GM18507 (cell line): ENCODE measurements at places on chromosomes 16 and 17.

- no peak for DNase-seq
These were observed 42.9 kb upstream of the CDRT4 start for GRCh38 chr17:15510361-15510760.

GRCh38 chr16:3015865-3016521 is 2.0 kb downstream of the CLDN6 start:
- DNase-seq, result no peak

DNA sequence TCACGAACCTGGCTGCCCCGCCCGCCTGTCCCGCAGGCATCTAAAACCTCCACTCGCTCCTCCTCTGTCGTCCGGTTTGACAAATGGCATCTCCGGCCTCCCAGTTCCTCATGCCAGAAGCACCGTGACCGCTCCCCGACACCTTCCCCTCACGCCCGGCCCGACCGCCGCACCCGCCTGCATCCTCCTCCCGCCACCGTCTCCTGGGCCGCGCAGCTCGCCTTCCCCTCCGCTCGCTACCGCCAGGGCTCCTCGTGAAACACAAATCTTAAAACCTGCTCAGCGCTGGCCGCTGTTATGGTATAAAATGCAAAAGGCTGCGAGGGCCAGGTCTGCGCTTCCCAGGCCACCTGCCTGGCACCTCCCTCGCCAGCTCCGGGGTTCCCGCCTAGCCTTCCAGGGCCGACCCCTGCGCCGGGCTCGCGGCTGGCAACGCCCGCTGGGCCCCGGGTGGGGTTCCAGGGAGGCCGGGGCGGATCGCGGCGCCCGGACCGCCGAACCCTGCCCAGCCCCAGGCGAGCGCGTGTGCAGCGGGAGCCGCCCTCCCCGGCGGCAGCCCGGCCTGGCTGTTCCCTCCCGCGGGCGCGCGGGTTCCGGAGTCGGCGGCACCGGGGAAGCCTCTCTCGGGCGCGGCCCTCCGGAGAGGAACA is 488 bp downstream of the SPSB3 start:
- DNase-seq, result no peak

DNA sequence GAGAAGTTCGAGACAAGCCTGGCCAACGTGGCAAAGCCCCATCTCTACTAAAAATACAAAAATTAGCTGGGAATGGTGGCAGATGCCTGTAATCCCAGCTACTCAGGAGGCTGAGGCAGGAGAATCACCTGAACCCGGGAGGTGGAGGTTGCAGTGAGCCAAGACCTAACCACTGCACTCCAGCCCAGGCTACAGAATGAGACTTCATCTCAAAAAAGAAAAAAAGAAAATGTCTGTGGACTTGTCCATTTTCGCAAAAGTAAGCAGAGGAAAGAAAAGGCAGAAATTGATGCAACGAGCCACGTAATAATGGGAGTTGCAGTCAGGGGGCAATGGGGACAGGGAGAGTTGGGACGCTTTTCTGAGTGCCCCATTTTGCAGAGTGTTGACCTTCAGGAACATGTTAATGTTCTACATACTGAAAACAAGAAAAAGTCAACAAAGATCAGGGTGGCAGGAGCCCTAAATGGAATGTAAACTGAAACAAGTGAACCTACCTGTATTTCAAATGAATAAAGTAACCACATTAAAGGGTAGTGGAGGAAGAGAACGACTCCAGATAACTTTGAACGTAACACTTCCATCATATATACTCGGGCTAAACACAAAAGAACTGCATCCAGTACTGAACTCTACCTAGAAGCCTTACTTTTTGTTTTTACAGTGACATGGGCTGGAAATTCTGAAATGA is 76.4 kb downstream of the CNGB1 start:
- no peak for DNase-seq

DNA sequence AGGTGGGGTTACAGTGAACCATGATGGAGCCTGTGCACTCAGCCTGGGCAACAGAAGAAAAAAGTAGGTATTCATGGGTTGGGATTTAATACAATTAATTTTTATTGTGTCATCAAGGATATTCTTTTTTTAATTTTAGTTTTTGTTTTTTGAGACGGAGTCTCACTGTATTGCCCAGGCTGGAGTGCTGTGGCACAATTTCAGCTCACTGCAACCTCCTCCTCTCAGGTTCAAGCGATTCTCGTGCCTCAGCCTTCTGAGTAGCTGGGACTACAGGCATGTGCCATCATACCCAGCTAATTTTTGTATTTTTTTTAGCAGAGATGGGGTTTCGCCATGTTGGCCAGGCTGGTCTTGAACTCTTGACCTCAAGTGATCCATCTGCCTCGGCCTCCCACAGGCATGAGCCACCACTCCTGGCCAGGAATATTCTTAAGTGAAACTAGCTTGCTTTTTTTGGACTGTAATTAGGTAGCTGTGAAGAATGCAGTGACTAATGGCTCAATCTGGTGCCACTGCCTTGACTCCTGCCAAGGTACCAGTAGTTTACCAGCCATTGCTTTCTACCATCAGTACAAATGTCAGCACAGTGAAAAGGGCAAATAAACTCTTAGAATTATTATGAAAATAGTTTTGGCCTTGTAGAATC is 4.8 kb downstream of the PPM1D start:
- DNase-seq, result no peak

- DNase-seq, result no peak
These were observed 38.5 kb downstream of the ZNF276 start for GRCh38 chr16:89759746-89760340.

GRCh38 chr16:6068063-6068462 is 970.5 kb upstream of the EEF2KMT start:
- DNase-seq, result no peak

DNA sequence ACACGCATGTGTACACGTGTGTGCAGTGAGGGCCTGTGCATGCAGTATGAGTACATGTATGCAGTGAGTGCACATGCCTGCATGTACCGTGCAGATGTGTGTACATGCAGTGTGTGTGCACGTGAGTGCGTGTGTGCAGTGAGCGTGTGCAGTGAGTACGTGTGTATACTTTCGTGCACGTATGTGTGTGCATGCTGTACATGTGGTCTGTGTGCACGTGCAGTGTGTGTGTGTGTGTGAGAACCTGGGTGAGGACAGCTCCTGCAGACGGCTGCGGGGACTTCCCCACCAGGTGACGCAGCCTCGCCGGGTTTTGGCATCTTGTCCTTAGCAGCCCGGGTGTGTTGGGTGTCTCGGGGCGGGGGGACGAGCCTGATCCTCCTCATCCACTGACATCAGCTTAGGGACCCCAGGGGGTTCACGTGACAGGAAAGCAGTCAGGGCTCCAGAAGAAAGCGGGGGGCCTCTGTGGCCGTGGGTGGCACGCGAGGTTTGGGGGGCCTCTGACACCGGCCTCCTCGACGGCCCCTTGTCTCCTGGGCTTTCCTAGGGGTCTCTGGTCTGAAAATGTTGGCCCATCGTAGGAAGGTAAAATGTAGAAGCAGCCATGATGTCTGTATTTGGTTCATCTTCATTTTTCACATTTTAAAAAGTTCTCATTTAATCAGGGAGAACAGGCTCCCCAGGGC is 119.6 kb upstream of the ZNF750 start:
- no peak for DNase-seq

GRCh38 chr16:66662445-66663194 is 33.9 kb downstream of the CMTM4 start:
- no peak for DNase-seq
